ENCODE measurements at places on chromosomes 3 and 15.

DNA sequence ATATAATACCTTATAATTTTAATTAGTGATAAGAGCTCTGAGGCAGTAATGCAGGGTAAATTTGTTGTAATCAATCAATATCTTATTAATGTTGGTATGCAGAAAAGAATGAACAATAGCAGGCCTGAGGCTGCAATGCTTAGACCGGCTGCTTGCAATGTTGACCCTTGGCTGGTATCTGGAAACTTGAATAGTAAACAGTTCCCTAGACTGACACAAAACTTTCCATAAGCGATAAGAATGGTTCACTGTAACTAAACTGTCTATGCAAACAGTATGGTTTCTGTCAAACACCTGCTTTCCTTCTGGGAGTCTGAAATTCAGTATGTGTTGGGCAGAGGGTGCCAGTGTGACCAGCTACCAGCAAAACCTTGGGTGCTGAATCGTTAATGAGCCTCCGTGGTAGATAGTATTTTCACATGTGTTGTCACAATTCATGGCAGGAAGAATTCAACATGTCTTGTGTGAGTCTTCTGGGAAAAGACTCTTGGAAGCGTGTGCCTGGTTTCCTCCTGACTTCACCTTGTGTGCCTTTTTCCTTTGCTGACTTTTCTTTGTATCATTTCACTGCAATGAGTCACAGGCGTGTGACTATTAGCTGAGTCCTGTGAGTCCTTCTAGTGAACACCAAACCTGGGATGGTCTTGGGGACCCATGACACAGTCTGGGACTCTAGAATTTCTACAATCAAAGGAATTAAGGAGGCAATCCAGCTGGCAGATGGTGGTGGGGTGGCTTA is 30.7 kb upstream of the CLRN1 start:
- DNase-seq: no peak

DNA sequence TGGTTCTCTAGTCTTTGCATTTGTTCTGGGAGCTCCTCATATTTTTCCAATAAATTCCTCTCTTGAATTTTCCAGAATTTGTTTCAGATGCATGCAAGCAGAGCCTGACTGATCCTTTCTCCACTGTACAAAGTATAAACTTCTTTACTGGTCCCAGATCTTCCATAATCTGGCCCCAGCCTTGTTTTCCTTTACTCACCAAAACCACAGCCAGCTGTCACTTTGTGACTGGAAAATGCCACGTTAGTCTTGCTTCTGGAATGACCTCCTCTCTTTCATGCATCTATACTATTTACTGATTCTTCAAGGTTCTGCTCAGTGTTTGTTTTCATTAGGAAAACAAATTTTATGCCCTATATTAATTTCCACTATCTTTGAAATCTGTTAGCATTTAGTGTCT is 60.4 kb upstream of the SPPL2A start:
- DNase-seq: no peak

- peak; percentile 15 for DNase-seq
These were observed 4.0 kb downstream of the FBXL22 start for GRCh38 chr15:63601026-63601703.

DNA sequence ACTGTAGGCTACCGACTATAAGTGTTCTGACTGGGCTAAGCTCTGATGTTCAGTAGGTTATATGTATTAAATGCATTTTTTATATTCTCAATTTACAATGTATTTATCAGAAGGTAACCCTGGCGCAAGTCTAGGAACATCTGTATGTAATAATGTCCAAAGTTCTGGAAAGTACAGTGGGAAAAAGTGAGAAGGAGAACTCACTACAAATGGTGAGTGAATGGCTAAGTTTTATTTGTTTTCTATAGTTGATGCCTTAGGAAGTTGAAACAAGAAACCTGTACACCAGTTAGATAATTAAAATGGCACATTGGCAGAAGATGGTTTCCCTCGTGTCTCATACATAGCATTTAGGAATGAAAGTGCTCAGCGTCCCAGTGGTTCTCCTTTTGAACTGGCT is 333.4 kb upstream of the THRB start:
- no peak for DNase-seq

- no peak for DNase-seq
These were observed 449.8 kb upstream of the TPRG1 start for GRCh38 chr3:188721990-188722389.

GRCh38 chr3:118842147-118842863 is 192.3 kb downstream of the IGSF11 start:
- DNase-seq: no peak

DNA sequence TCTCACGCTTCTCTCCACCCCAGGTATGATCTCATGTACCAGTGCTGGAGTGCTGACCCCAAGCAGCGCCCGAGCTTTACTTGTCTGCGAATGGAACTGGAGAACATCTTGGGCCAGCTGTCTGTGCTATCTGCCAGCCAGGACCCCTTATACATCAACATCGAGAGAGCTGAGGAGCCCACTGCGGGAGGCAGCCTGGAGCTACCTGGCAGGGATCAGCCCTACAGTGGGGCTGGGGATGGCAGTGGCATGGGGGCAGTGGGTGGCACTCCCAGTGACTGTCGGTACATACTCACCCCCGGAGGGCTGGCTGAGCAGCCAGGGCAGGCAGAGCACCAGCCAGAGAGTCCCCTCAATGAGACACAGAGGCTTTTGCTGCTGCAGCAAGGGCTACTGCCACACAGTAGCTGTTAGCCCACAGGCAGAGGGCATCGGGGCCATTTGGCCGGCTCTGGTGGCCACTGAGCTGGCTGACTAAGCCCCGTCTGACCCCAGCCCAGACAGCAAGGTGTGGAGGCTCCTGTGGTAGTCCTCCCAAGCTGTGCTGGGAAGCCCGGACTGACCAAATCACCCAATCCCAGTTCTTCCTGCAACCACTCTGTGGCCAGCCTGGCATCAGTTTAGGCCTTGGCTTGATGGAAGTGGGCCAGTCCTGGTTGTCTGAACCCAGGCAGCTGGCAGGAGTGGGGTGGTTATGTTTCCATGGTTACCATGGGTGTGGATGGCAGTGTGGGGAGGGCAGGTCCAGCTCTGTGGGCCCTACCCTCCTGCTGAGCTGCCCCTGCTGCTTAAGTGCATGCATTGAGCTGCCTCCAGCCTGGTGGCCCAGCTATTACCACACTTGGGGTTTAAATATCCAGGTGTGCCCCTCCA is 19.1 kb downstream of the TYRO3 start:
- DNase-seq: no peak

DNA sequence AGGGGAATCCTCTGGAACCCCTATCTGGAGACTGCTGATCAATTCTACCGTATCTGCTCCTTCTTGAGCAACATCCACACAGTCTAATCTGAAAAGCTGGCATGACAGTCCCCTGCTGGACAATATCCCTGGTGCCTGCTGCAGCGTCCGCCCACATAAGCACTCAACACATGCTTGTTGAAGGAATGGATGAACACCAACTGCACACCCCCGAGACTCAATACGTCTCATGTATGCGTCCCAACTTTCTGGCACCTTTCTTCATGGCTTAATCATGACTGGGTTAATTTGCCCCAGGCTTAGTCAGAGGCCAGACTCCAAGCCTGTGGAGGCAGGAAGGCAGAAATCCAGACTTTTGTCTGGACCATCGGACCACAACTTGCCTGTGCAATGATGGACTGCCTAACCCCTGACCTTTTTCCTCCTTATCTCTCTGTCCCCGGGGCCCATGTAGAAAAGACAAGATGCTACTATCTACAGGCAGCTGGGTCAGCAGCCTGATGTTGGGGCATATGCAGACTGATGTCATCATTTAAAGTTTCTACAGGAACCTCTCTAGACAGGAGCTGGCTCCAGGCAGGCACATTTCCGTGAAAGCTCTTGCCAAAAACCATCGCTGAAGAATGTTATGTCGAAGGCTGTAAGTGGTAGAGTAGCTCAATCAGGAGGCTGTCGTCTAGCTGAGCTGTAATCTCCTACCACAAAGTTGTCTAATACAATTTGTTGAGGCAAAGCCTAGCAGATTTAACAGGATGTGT is 114.1 kb upstream of the TPM1 start:
- no peak for DNase-seq

GRCh38 chr3:120742849-120743365 is 363 bp downstream of the GTF2E1 start:
- DNase-seq: no peak

DNA sequence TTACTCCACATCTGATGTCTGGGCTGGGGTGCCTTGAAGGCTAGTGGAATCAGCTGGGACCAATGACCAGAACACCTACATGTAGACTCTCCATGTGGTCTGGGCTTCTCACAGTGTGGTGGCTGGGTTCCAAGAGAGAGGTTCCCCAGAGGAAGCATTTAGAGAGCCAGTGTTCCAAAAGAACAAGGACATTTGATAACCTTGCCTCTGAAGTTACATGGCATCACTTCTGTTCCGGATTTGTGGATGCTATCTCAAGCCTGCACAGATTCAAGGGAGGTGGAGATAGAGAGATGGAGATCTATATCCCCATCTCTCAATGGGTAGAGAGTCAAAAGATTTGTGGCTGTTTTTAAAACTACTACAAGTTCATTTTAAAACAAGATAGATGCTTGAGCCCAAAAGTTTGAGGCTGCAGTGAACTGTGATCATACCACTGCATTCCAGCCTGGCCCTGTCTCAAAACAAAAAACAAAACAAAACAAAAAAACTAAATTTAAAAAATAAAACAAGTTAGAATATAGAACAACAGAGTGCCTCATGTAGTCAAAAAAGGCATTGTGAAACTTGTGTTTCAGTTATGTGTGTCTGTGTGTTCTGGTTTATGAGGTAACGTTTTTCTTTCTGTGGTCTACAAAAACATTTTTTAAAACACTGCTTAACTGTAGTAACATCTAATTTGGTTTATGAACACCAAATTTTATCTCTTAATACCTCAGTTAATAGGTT is 44.8 kb downstream of the PDE8A start:
- DNase-seq: no peak

- DNase-seq: no peak
These were observed 76.2 kb downstream of the DCUN1D1 start for GRCh38 chr3:182904164-182904563.
